Activated T-cell treated with anti-CD3 and anti-CD28 coated beads for 24 hours (primary cell): ENCODE measurements at places on chromosomes 12 and 14.

DNA sequence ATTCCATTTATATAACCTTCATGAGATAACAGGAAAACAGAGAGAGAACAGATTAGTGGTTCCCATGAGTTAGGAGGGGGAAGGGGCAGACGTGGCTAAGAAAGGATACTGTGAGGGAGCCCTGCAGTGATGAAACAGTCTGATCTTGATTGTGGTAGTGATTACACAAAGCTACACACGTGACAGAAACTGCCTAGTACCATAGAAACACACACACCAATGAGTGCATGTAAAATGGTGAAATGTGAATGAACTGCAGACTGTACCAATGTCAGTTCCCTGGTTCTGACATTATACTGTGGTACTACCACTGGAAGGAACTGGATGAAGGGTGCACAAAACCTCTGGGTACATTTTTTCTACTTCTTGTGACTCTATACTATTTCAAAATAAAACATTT is 36.9 kb downstream of the NRDE2 start:
- DNase-seq = no peak

- no peak for DNase-seq
These were observed 1.8 kb downstream of the C1R start for GRCh38 chr12:7090222-7090998.

DNA sequence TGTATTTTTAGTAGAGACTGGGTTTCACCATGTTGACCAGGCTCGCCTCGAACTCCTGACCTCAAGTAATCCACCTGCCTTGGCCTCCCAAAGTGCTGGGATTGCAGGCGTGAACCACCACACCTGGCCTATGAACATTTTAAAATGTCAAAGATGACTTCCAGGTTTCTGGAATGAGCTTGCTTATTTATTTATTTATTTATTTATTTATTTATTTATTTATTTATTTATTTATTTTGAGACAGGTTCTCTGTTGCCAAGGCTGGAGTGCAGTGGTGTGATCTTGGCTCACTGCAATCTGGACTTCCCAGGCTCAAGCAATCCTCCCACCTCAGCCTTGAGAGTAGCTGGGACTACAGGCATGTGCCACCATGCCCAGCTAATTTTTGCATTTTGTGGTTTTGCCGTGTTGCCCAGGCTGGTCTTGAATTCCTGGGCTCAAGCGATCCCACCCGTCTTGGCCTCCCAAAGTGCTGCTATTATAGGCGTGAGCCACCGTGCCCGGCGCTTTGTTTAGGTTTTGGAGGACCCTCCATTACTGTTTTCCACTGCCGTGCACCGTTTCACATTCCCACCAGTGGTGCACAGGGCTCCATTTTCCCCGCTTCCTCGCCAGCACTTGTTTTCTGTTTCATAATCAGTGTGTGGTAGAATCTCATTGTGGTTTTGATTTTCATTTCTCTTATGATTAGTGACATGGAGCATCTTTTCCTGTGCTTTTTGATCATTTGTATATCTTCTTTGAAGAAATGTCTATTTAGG is 6.4 kb upstream of the CFAP251 start:
- no peak for DNase-seq

GRCh38 chr14:69673104-69673503 is 61.7 kb downstream of the SUSD6 start:
- no peak for DNase-seq

DNA sequence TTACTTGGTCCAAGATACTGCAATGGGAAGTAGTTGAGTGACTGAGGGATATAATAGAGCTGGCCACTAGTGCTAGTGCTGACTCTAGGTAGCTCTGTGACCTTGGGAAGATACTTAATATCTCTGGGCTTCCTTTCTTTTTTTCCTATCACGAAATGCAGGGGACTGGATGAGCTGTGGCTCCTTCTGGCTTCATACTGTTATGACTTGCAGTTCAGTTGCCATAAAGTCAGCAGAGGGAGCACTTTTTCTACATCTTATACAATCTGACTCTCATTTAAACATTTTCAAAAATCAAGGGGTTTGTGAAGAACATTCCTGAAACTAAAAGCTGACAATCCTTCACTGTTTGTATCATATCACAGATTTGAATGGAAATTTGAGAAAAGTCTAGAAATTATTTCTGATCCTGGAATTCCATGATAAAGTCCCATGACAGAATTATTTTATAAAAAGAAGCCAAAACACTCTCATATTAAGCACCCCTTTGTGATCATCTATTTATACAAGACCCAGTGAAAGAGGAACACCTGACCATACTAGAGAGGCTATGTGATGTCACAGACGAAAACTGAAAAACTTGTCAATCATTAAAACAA is 5.3 kb downstream of the BHLHE41 start:
- DNase-seq = no peak

GRCh38 chr14:56709201-56709600 is 101.1 kb downstream of the OTX2 start:
- no peak for DNase-seq

DNA sequence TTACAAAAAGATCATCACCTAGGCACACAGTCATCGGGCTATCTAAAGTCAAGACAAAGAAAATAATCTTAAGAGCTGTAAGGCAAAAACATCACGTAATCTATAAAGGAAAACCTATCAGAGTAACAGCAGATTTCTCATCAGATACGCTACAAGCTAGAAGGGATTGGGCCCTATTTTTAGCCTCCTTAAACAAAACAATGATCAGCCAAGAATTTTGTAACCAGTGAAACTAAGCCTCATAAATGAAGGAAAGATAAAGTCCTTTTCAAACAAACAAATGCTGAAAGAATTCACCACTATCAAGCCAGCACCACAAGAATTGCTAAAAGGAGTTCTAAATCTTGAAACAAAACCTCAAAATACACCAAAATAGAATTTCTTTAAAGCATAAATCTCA is 191.6 kb upstream of the BMP4 start:
- DNase-seq = no peak

DNA sequence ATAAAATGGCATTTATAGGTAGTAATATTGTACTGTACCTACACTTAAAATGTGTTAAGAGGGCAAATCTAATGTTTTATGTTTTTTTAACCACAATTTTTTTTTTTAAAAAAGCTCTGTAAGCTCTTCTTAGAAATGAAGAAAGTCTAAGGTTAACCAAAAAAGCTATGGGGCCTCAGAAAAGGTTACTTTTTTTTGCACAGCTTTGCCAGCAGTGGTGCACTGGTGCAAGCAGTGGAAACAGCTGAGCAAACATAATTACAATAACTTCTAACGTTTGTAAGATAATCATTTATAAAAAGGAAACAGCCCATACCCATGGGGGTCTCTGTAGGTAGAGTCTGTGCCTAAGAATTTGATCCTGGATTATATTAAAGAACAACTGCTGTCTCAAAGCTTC is 85.1 kb upstream of the NID2 start:
- DNase-seq = no peak

- no peak for DNase-seq
These were observed 1466.1 kb upstream of the SEL1L start for GRCh38 chr14:82999802-83000201.

- DNase-seq = no peak
These were observed 70.7 kb upstream of the SSTR1 start for GRCh38 chr14:38137005-38137404.

DNA sequence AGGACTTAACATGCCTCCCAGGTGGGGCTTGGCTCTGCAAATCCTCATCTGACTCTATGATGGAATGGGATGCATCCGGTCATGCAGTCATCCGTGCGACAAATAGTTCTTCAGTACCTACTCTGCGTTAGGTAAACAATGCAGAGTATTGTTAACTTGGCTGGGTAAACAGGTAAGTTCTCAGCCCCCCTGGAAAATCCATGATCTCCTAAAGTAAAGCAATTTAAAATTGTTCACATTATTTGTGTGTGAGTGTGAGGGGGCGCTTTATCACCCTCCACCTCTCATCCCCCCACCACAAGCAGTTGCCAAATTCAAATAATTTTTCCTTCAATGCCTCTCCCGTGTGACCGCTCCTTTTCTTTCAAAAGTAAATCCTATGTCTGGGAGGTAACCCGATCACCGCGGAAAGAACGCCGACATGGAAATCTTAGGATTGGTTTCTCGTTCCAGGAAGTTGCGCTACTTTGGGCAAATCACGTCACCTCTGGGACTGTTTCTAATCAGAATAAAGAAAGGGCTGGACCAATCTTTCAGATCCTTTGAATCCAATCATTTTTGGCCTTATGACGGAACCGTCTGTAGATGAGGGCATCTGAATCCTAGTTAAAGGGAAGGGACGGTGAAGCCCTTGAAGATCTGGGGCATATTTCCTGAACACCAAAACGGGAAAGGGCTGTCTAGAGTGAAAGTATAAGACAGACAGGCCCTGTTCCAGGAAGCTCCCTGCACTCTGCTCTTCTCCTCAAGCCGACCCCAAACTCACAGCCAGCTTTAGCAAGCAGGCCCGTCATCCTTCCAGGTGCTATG is 44.0 kb upstream of the SINHCAF start:
- DNase-seq = no peak

DNA sequence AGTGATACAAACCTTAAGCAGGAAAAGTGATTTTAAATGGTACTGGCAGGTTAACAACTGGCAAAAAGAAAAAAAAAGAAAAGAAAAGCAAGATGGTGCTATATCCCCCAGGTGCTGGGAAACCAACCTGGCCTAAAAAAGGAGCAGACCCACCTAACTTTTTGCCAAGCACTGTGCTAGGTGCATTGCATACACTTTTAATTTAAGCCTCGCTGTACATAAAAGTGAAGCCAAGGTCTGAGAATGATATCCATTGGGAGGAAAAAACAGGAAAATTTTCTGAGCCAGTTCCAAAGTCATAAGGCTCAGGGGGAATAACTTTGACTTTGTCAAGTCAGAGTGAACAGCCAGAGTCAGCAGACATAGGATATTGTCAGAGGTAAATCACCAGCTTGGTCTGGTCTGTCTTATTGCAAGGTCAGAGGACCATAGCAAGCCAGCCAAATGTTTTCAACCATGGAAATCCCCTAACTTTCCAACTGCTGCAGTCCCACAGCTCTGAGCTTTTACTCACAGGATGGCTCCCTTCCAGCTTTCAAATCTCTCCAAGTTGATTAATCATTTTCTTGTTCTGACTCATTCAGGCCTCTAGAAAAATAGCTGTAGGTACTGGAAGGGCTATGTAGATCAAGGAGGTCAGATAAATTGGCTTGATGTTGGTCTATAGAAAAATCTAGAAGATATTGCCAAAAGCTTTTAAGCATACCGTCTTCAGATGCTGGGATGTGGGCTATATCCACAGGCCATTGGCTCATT is 412.9 kb downstream of the RAD51B start:
- DNase-seq = peak; percentile 40
